Activated naive CD4-positive, alpha-beta T cell treated with anti-CD3 and anti-CD28 coated beads for 36 hours (primary cell): ENCODE measurements at places on chromosomes 5 and 9. TPM values are rescaled to one million over a fixed set of nuclear protein-coding genes. Genes with fewer than 3 reads are reported as not detected.

The PLCXD3 gene
- total RNA-seq: not detected

The QRFP gene
- not detected for total RNA-seq

The BRD9 gene
- total RNA-seq: 45.4 TPM

DNA sequence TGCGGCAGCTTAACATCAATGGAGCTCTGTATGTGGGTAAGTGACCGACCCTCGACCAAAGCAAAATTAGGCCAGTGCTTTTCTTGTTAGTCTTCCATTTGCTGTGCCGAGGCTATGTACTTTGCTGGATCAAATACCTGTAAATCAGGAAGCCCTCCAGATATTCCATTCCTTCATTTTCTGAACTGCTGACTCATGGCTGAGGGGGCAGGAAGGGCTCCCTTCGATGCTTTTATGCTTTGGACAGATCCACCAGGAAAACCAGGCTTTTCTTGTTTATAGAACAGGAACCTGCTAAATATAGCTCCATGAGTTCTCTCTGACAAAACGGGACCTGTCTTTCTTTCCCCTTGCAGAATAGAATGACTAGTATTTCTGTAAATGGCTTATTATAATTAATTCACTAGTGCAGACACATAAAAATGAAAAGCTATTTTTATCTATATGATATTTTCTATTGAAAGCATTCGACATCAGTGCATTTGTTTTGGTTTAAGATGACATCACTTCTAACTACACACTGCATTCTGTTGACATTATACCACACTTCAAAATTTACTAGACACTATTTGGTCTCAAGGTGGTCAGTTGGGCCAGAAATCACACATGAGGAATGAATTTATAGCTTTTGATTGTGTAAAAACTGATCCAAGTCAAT, 93.3 kb downstream of the LIFR start:
- no peak for DNase-seq

GRCh38 chr5:28743025-28743715, 1704.8 kb upstream of the CDH9 start:
- no peak for DNase-seq
